ENCODE measurements at places on chromosomes 12 and 14.

DNA sequence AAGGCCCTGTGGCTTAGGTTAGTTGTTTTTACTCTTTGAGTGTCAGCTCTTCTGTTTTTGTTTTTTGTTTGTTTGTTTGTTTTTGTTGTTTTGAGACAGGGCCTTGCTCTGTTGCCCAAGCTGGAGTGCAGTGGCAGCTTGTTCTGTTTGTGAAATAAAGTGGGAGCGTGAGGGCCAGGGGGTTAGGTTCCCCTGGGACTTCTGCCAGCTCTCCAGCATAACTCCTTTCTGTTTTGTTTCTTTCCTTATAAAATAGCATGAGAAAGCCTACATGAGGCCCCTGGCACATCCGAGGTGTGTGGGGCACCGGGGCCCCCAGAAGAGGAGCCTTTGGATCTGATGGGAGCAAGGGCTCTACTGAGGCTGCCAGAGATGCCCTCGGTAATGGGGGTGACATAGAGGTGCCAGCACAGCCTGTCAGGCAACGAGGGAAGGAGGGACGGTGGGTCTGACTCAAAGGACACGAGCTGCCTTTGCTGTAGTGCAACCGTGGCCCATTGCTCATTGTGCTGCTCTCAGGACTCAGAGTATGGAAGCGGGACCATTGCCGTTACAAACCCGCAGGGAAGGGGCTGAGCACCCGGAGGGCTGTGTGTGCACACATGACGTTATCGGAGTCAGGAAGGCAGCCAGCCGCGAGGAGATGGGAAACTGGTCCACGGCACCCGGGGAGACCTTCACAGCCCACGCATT, 9.1 kb upstream of the SERPINA11 start:
- DNase-seq, result no peak

GRCh38 chr14:87094913-87095312, 898.1 kb downstream of the GALC start:
- no peak for DNase-seq

- DNase-seq, result no peak
Measured at GRCh38 chr14:74947353-74948227, 7.8 kb downstream of the PGF start.

- no peak for DNase-seq
Measured at GRCh38 chr14:34023824-34024767, 73.2 kb upstream of the EGLN3 start.

- peak; percentile 74 for DNase-seq
Measured at GRCh38 chr12:94650143-94651056, at the start of gene TMCC3. TMCC3 (minus strand) TSS chr12:94650557; CDS start chr12:94650430, 127 bp downstream.

GRCh38 chr12:127809275-127809674, 457.7 kb upstream of the TMEM132C start:
- DNase-seq, result no peak

- no peak for DNase-seq
Measured at GRCh38 chr12:99087278-99087677, 442.2 kb downstream of the APAF1 start.

GRCh38 chr12:120984351-120984898, 6.1 kb downstream of the HNF1A start:
- DNase-seq, result no peak

DNA sequence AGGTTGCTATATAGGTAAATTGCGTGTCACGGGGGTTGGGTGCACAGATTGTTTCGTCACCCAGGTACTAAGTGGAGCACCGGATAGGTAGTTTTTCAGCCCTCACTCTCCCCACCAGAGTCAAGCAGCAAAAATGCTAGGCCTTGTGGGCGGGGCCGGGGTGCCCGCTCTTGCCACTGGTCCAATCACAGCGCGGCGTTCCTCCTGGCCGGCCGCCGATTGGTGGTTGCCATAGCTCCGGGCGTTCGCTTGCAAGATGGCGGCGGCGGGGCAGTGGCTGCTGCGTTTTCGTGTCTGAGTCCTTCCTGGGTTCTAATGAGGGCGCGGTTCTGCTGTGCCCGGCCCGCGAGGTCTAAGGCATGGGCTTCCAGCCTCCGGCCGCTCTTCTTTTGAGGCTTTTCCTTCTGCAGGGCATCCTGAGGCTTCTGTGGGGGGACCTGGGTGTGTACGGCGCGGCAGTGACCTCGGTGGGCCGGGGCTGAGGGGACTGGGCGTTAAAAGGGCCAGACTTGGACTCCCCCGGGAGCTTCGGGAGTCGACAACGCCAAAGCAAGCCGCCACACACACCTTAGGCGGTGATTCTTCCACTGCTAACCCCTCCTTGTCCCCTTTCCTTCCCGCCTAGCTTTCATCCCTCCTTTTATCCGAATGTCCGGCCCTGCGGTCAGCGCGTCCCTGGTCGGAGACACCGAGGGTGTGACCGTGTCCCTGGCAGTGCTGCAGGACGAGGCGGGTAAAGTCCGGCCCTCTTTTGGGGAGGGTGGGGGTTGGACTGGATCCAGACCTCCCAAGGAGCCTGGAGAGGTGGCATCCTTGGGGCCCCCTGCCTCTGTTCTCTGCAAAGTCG, at the start of gene TCTN2:
Gene TCTN2, plus strand, starts transcription at position 232 of the 847 bp plus-strand sequence. Its CDS starts 128 bp downstream, at position 360.
- peak; percentile 84 for DNase-seq

DNA sequence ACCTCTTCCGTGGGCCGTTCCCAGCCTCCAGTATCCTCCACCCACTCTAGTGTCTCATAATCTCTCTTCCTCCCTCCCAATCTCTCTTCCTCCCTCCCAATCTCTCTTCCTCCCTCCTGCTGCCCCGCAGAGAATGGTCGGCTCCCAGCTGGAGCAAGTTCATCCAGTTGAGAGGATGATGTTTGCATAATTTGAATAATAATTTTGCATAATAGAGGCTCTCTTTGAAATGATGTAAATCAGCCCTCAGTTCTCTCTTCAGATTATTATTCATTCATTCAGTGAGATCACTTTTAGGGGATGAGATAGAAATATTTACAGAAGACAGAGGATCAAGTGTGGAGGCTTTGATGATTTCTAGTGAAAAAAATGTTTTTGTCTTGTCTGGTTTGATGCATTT, 125.0 kb downstream of the PTPN11 start:
- no peak for DNase-seq

GRCh38 chr12:23535441-23535840, 414.0 kb downstream of the SOX5 start:
- DNase-seq, result no peak

- no peak for DNase-seq
Measured at GRCh38 chr14:95204705-95205104, 47.4 kb upstream of the DICER1 start.

- no peak for DNase-seq
Measured at GRCh38 chr12:14802247-14802646, 1.0 kb downstream of the WBP11 start.

GRCh38 chr12:45773747-45774146, 44.2 kb downstream of the ARID2 start:
- no peak for DNase-seq

DNA sequence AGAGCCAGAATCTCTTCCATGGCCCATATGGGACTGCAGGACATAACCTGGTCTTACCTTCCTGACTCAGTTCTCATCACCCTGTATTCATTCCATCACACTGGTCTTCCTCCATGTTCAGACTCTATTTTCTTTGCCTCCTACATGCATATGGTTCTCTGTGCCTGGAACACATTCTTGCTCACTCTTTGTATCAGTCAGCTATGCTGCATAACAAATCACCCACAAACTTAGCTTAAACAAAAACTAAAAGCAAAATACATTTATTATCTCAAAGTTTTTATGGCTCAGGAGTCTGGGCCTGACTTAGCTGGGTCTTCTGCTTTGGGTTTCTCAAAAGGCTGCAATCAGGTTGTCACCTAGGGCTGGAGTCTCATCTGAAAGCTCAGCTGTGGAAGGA, 712.6 kb upstream of the TBX3 start:
- DNase-seq, result no peak

DNA sequence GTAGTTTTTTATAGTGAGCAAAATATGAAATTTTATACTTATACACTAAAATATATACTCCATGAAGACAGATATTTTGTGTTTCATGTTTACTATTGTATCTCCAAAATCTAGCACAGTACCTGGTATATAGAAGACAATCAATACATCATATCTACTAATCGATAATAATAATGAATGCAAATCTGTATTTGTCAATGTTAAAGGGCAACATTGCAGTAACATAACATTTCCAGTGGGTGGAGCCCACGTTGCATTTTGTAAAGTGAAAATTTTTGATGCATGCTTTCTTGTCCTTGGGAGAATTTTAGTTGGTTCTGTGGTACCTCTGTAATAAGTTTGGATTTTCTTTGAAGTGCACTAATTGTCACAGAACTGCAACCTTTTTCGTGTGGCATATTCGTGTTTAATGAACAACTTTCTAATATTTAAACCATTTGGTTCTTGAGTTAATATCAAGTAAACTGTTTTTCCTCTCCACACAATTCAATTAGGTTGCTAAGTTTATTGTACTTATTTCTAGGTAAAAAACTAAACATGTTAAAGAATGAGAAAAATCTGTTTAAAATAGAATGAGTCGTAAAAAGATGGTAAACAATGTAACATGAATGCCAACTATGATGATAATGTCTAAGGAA, 47.4 kb downstream of the AVPR1A start:
- peak; percentile 23 for DNase-seq

- no peak for DNase-seq
Measured at GRCh38 chr12:19236656-19237055, 107.1 kb downstream of the PLEKHA5 start.

DNA sequence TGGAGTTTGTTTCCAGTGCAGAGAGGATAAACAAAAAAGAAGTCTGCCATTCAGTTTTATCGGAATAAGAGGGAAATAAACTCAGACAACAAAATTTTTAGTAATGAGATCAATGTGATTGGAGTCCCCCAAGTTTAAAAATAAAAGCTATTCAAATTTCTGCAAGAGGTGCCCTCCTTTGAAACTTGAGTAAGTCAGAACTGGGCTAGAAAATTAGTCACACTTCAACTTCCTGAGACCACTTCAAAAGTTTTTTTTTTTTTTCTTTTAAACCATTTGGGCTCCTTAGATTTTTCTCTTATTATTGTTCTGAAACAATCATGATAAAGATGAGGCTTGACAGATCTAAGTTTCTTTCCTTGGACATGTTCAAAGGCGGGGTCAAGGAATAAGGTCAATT, 3.2 kb downstream of the DACT1 start:
- no peak for DNase-seq

DNA sequence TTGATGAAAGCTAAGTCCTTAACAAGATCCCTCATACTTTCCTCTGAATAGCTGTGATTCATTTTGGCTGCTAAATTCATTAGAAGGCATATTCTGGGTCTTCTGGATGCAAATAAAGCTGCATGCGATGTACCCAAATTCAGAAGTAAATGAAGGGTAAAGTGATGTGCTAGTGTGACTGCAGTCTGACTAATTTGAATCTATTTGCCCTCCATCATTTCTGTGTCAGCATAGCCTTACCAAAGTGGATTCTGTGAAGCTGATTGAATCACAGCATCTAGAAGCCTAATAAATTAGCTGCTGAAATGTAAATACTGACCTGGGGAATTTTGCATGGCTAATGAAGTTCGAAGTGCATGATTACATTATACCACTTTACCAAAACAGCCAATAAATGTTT, 162.2 kb downstream of the TPH2 start:
- DNase-seq, result no peak

DNA sequence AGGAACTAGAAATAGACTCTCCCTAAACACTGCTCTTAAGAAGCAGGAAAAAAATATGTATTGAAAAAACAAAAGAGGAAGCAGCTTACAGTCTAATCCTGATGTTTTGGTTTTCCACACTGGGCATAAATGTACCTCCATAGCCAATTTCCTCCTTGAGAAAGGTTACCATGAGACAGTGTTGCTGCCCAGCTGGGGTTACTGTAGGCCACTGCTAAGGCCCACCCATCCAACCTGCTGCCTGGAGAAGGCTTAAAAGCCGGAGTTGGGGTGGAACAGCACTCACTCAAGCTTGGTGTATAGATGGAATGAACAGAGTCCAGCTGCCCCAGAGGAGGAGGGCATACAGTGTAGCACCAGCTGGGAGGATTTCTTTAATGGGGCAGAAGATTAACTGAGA, 41.1 kb downstream of the ERG28 start:
- DNase-seq, result no peak

GRCh38 chr14:65318636-65319506, 93.7 kb upstream of the FUT8 start:
- DNase-seq, result peak; percentile 80

GRCh38 chr12:69027411-69027881, 94.5 kb upstream of the CPM start:
- no peak for DNase-seq

DNA sequence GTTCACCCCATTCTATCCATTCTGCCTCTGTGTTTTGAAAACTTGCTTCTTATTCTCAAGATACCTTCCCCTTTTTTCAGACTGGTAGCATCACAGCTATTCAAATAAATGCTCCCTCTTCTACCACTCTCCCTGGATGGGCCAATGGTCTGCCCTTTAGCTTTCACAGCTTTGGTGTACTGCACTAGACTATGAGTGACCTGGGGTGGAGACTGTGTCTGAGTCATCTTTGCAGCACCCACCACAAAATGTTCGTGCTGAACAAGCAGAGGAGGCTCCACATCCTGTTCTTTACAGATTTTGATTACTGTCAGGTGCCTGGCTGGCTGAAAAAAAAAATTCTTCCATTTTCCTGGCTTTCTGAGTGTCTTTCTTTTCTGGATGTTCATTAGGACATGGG, 1104.1 kb upstream of the TMEM132C start:
- peak; percentile 51 for DNase-seq

GRCh38 chr14:69982886-69983285, 103.7 kb downstream of the SMOC1 start:
- no peak for DNase-seq

- no peak for DNase-seq
Measured at GRCh38 chr12:26678697-26679660, 154.0 kb downstream of the ITPR2 start.

DNA sequence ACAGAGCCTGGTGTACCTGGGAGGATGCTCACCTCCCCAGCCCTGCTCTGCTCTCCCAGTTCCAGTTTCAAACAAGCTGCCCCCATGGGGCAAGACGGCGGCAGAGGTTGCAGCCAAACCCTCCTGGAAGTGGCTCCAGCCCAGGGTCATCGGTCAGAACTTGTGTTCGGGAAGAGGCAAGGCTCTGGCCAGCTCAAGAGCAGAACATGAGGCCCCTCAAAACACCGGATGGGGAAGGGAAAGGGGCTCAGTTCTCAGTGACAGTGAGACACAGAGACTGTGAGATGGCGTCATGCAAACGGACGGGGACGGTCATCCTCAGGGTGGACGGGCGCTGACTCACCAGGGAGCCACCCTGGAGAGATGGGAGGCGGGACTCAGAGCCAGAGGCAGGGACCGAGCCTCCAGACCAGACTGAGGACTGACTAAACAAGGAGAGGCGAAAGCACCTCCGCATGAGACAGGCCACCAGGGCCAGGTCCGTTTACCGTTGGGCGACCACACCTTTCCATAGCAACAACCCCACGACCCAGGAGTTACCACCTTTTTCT, 63.9 kb upstream of the GALNT9 start:
- no peak for DNase-seq

GRCh38 chr14:51879170-51879569, 18.8 kb downstream of the GNG2 start:
- no peak for DNase-seq

DNA sequence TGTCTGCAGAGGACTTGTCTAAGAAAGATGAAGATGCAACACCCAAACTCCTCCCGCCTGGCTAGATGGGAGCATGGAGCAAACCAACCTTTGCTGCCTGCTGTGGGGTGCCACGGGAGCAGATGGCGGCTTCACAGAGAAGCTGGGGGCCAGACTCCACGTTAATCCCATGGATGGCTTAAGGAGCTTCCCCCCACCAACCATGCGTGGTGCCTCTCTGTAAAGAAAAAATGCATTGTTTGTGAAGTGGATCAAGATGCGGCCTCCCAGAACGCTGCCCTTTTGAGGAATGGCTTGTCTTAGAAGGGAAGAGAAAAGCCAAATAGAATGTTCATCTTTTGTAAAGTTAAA, 15.6 kb downstream of the MVK start:
- DNase-seq, result no peak

- DNase-seq, result no peak
Measured at GRCh38 chr14:97718886-97719442, 921.8 kb downstream of the VRK1 start.

Measured in RPMI8226 (cell line).